Head of caudate nucleus (tissue), 42 donors: ENCODE measurements at places on chromosomes 11 and 22.

DNA sequence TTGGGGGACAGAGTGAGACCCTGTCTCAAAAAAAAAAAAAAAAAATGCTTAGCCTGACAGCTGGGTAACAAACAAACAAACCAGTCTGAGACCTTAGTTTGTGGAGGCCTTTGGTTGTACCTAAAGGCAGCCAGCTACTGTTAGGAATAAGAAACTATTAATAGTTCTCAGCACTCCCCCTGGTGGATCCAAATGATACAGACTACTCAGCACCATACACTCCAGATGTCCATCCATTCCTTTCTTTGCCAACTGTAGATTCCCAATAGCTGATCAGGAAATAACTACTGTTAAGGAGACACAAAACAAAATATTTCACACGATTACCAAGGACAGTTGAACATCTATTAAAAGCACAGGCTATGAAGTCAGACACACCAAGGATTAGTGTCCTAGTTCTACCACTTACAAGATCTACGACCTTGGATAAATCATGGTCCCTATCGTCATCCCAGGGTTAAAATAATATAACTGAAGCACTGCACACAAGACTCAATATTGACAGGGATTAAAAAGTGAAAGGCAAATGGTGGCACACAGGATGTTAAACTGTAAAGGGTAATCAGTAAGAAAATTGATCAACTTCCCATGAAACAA, 17.2 kb downstream of the CLDN25 start:
- peak; percentile 16 for DNase-seq

DNA sequence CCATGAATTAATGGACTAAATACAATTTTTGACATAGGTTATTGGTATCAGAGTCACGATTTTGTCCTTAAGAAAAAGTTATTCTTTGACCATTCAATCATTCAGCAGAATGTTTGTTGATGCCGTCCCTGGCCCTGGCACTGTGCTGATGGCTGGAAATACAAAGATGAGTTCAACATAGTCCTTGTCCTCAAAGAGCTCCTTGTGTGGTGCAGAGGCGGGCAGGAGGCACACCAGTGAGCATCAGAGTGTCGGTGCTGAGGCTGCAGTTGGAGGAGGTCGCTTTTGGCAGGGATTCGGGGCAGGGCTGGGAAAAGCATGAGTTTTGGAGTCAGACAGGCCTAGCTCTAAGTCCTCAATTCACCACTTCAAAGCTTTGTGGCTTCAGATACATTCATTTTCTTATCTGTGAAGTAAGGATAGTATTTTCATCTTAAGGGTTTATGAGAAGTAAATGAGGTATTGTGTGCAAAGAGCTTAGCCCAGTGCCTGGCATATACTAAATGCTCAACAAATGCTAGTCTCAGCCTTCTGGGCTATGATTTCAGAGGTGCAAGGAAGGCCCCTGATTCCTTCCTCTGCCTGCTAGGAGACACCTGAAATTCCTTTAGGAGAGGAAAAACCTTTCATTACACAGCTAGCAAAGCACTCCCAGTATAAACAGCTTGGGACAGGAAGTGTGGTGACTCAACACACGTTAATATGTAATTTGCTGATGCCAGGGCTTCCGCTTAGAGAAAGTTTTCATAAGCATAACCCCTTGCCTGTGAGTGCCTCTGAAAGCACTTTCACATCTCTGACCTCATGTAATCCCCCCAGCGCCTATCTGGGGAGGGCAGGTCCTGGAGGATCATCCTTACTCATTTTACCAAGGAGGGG, 113.8 kb downstream of the NECTIN1 start:
- peak; percentile 87 for DNase-seq

DNA sequence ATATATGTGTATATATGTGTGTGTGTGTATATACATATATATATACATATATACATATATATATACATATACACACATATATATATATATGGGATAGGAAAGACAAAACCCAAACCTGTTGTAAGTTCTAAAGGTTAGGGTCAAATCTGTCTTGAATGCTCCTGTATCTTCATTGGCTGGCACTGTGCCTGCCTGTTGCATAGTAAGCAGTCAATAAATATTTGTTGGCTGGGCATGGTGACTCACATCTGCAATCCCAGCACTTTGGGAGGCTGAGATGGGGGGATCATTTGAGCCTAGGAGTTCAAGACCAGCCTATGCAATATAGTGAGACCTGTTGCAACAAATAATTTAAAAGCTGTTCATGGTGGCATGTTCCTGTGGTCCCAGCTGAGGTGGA, 205.4 kb downstream of the DBX1 start:
- no peak for DNase-seq

- no peak for DNase-seq
These were observed 51.7 kb upstream of the RTL6 start for GRCh38 chr22:44549701-44550100.

DNA sequence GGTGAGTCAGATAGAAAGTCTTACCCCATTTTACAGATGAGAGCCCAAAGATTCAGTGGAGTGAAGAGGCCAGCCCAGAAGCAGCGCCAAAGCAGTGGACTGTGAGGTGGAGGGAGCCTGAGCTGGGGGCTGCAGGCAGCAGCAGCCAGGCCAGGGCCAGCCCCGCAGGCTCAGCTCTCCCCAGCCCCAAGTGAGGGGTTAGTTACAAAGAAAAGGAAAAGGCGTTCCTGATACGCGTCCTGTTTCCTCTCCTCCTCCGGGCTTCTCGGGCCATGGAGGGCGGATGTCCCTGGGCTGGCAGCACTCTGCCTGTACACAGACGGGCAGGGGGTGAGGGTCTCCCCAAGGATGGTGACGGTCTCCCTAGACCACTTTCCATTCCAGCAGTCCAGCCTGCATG, 44.9 kb downstream of the ARRB1 start:
- no peak for DNase-seq

DNA sequence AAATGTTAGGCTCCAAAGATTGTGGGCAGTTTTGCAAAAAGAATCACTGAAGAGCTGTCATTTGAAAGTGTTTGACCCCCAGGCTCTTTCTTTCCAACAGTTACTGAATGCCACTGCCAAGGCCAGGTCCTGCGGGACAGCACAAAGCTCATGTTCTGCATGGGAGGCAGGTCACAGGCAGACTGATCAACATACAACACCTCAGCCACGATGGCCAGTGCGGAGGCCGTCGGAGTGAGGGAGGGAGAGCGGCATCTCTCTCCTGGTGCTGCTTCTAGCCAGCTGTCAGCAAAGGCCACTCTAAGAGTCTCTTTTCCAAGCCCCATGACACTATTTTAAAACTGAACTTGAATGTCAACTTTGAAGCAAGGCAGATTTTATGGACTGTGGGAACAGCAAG, 49.9 kb downstream of the ARFGAP3 start:
- no peak for DNase-seq

DNA sequence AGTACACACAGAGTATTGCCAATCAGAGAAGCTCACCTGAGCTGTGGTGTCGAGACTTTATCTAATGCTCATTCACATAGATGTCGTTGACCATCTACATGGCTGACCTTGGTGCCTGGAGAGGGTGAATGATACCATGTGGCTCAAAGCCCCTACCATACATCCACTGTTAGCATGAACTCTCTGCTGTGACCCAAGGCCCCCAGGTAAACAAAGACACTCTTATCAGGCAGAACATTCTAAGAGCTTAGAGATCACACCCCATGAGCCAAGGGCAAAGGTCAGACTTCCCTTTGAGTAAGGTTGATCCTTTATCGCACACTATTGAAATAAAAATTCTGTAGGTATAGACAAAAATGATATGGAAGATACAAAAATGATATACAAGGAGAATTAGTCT, 15.0 kb upstream of the PIWIL3 start:
- DNase-seq: no peak

DNA sequence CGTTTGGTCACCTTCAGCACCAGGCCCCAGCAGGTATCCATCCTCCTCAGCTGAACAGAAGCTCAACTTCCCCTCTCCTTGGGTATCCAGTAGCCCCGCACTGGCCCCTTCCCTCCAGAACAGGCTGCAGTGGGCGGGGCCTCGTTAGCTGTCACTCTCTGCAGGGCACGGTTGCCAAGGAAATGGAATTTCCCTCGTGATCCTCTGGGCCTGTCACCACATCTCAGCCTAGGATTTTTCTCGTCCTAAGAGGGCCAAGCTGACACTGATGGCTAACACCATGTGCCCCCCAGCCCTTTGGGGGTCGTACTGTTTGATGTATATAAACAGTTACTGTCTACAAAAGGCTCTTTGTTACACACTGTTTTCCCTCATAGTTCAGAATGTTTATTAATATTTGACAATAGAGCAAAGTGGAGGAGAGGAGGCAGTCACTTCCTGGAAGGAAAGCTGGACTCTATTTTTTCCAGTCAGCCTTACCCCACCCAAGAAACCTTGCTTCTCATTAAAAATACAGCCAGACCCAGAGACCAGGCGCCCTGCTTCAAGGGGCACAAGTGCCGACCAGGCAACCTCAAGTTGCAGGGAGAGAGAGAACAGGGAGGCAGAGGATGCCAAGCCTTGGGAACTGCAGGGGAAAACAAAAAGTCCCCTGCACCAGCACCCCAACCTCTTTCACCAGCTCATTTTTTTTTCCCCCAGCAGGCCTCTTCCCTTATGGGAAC, 44.5 kb downstream of the FEZ1 start:
- DNase-seq: peak; percentile 96

- peak; percentile 28 for DNase-seq
These were observed 27.2 kb downstream of the BMAL1 start for GRCh38 chr11:13304655-13305335.

DNA sequence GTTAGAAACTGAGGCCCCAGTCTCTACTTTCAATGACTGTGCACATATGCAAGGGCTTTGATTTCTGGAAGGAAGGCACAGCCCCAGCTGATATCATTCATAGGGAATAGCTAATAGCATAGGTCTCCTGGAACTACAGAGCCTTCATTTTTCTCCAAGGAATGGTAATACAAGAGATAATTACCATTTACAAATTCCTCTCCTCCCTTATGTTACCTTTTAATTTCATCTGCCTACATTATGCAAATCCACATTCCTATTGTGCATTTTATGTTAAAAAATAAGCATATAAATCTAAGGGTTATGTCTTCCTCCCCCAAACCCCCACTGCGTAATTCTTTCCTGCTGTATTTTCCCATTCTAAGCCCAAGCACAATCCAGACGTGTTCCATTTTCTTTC, 94.9 kb downstream of the AMBRA1 start:
- no peak for DNase-seq

- no peak for DNase-seq
These were observed 18.0 kb downstream of the PTDSS2 start for GRCh38 chr11:468036-468435.

DNA sequence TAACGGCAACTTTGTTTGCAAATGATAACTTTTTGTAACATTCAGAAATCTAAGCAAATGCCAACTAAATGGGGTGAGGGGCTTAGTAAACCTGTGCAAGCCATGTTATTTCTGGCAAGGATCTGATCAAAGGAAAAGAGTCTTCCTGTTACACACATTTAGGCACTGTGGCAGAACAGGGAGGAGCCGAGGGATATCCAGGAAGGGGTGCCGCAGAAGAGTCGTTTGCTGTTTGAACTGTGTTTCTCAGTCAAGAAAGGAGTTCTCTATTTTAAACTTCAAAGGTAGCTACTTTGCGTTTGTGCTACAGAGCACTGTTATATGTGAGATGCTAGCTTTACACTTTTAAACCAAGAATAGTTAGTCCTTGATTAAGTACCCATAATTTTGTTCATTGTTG, 175.5 kb downstream of the ETS1 start:
- DNase-seq: no peak

GRCh38 chr22:45472426-45472825, 30.3 kb upstream of the FBLN1 start:
- DNase-seq: no peak

GRCh38 chr11:40293655-40294348, 1165.7 kb downstream of the LRRC4C start:
- peak; percentile 93 for DNase-seq

GRCh38 chr11:119169282-119169719, 776 bp downstream of the NLRX1 start:
- no peak for DNase-seq

DNA sequence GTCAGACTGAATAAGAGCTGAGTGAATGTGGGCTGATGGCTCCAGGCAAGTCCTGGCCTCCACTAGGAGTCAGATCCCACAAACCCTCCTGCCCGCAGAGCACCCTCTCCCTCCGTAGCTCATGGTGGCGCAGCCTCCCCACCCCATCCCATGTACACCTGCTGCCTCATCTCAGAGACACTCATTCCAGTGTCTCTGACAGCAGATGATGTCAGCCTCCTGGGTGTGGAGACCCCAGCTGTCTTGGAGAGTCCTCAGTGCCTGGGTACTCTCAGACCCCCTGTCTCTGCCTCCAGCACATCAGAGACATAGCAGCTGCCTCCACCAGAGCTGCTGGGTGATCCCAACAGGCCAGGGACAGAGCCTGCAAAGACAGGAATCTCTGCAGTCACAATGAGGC, 9.5 kb downstream of the IGLL5 start:
- DNase-seq: no peak
